GM12892 (cell line): ENCODE measurements at places on chromosomes 2 and 18.

DNA sequence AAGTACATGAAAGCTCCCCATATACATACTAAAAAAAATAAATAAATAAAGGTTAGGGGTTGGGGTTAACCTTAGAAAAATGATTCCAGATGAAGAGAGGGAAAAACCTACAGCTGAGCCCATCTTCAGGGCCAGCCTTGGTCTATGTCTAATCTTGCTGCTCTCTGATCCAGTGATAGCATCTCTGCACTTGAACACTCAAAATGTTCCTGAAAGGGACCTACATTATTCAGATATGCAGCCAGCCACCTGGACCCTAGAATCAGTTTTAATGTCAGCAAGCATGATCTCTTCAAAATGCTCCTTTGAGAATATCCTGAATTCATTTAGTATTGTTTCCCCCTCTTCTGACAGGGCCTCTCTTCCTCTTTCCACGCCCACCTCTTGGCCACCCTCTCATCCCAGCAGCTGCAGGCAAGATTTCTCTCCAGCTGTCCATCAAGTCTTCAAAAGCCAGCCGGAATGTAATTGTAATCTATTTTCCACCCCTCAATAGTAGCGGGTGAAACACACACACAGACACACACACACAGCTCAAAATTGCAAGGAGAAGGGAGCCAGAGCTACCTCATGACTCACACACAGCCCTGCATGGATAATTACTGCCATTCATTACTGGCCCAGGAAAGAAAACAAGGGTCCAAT, 135.5 kb downstream of the MYO3B start:
- DNase-seq, result no peak

- no peak for DNase-seq
Measured at GRCh38 chr2:85732467-85733120, 21.2 kb upstream of the ATOH8 start.

DNA sequence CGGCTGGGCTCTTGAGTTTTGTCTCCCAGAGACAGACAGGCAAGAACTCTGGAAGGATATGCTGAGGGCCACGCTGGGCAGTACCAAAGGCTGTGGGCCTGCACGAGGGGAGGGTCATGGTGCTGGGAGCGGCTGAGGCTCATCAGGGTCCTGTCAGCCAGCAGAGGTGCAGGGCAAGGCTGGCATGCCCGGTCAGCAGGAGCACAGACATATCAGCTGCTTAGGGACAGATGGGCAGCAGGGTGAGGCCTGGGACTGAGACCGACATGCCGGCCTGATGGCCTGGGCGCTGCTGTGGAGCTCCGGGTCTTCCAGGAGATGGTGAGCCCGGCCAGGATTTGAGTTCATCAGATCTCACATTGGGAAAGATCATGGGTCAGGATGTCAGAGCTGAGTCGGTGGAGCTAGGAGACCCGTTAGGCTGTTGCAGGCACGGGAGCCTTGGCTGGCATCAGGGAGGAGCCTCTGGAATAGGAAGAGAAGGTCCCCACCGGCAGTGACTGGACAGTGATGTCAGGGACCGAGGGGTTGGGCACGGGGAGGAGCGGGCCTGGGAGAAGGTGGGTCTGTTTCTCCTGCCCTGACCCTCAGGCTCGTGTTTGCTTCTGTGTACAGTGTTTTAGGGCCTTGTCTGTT, 18.8 kb downstream of the CNDP2 start:
- DNase-seq, result no peak

- DNase-seq, result no peak
Measured at GRCh38 chr18:42271647-42272414, 316.8 kb downstream of the PIK3C3 start.

GRCh38 chr2:230690439-230690838, 22.2 kb upstream of the CAB39 start:
- DNase-seq, result no peak

GRCh38 chr2:196144513-196145126, 26.8 kb downstream of the STK17B start:
- DNase-seq, result no peak

DNA sequence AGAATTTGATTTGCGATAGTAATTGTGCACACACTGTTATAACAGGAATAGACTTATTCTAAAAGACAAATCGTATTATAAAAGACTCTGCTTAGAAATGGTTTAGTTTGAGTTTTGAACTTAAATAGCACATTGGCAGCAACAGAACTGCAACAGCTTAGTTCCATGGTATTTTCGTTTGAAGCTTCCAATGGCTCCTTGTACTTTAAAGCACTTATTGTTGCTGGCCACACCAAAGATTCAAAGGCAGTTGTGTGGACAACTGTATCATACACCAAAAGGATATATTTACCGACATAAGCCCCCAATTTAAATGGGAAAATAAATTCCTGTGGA, 627 bp downstream of the WIPF1 start:
- DNase-seq, result no peak
